ENCODE measurements at places on chromosomes 3 and 15. TPM values are rescaled to one million over a fixed set of nuclear protein-coding genes. Genes with fewer than 3 reads are reported as not detected.

SERINC4 gene
- total RNA-seq, result not detected

MOBP gene
- not detected for total RNA-seq

ARPIN gene
- total RNA-seq, result 10.1 TPM

SHF gene
- 23.4 TPM for total RNA-seq

MESD gene
- 25.9 TPM for total RNA-seq

STAC gene
- 2.3 TPM for total RNA-seq

SEMA6D gene
- 0.30 TPM for total RNA-seq

CXCR6 gene
- total RNA-seq, result 0.42 TPM

HTR3E gene
- total RNA-seq, result not detected

THAP10 gene
- 5.6 TPM for total RNA-seq

CHRM5 gene
- total RNA-seq, result not detected

CLRN1 gene
- 1.0 TPM for total RNA-seq

CKMT1A gene
- total RNA-seq, result 1.6 TPM

OCA2 gene
- not detected for total RNA-seq

GRCh38 chr15:34436956-34437442 is 609 bp downstream of the GOLGA8A start:
- peak; percentile 55 for DNase-seq

- DNase-seq, result no peak
Observed at GRCh38 chr3:129317014-129317771, 38.5 kb downstream of the HMCES start.

DNA sequence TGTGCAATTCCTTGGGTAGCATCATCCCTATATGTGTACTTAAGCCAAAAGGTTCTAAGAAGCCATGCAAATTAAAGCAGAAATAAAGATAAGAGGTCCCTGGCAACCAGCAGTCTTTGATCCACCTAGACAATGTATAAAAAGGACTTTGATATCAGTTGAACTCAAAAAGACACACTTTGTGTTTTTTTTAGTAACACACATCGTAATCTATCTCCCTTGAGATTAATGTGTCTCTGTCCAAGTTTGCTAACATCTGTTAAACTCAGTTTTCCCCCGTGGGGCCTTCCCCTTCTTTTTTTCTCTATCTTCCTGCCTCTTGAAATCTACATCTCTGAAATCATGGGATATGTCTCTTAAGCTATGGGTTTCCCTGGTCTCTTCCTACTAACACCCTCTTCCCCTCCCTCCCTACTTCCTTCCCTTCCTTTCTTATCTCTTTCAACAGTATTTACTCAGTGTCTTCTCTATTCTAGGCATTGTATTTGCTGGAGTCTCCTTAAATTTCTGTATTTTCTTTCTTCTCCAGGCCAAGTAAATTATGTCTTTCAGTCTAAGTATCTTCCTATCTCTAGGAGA is 27.7 kb downstream of the ALDH1A2 start:
- no peak for DNase-seq

- DNase-seq, result no peak
Observed at GRCh38 chr3:127736801-127737539, 64.2 kb downstream of the ABTB1 start.

GRCh38 chr3:23496165-23496564 is 293.0 kb downstream of the UBE2E2 start:
- DNase-seq, result no peak

DNA sequence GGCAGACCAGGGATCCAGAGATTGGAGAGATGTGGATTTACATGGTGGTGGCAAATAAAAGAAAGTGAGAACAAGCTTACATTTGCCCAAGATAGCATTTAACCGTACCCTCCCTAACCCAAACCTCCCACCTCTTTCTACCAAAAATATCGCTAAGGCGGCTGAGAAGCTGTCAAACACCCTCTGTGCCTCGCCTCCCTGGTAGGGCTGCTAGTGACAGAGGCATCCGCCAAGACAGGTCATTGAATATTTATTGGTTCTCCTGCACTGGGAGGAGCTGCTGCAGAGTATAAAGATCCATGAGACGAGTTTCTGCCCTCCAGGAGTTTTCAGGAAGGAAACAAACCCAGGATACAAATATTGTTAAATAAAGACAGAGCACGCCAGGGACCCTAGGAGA is 107.3 kb upstream of the TMC3 start:
- DNase-seq, result no peak

DNA sequence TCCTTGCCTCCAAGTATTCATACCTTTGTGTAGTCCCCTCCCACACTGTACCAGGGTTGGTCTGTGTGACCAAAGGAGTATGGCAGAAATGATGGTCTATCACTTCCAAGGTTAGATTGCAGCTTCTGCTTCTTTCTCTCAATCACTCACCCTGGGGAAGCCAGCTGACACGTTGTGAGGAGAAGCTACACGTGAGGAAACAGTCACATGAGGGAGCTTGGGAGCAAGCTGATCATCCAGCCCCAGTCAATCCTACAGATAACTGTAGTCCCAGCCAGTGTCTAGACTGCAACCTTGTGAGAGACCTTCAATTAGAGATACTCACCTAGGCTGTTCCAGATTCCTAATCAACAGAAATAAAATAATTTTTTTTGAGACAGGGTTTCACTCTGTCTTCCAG is 6.2 kb upstream of the ZNF774 start:
- peak; percentile 60 for DNase-seq

DNA sequence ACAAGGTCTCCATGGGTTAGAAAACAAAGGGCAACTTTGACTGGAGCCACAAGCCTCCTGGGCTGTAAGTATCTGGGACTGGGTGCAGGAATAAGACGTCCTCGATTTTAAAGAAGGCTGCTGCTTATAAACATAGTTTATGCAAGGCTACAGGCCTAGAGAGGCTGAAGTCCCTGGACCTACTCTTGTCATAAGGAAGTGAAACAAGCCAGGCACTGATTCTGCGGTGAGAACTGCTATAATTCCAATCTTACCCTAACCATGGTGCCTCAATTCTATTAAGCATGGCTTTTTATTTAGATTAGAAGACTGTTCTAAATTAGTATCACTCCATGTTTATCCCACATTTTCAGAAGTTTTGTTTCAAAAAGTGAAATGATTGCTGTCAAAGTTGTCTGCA is 777.6 kb downstream of the PLOD2 start:
- DNase-seq, result no peak

GRCh38 chr15:68231102-68231818 is 1.7 kb upstream of the CLN6 start:
- no peak for DNase-seq

GRCh38 chr15:32952901-32953532 is 235.2 kb downstream of the GREM1 start:
- DNase-seq, result no peak

GRCh38 chr3:45571969-45572368 is 22.6 kb upstream of the LIMD1 start:
- no peak for DNase-seq

GRCh38 chr3:43953814-43954692 is 263.3 kb downstream of the ABHD5 start:
- peak; percentile 62 for DNase-seq

- no peak for DNase-seq
Observed at GRCh38 chr3:52487050-52487787, 7.9 kb upstream of the STAB1 start.

DNA sequence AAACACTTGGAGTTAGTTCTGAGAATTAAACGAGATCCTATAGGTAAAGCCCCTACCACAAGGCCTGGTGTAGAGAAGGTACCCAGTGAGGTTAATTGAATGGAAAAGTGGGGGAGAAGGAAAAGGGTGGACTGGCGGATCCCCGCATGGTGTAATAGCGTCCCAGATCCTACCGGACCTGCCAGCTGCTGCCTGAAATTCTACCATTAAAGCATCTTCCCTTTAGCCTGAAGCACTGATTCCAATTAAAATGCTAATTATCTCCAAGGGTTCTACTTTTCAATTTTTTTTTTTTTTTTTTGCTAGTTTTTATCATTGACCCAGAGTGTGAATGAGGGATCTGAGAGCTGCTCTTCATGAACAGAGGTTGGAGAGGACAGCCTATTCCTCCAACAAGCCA is 237.9 kb downstream of the TLE3 start:
- DNase-seq, result no peak

DNA sequence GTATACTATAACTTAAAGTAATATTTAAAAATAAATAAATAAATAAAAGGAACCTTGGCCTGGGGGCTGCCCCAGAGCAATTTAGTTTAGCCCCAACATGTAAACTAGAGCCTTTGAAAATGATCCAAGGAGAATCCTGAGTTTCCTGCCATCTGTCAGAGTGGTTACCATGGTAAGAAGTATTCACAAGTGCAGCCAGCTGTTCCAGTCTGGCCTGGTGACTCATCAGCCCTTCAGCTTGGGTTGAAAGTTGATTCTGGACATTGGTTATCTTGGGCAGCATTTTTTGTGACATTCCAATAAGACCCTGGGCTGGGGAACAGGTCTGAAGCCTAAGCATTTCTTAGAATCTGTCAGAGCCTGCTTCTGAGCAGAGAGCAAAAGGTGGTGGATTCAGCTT is 72.7 kb upstream of the LRTM1 start:
- DNase-seq, result peak; percentile 53

DNA sequence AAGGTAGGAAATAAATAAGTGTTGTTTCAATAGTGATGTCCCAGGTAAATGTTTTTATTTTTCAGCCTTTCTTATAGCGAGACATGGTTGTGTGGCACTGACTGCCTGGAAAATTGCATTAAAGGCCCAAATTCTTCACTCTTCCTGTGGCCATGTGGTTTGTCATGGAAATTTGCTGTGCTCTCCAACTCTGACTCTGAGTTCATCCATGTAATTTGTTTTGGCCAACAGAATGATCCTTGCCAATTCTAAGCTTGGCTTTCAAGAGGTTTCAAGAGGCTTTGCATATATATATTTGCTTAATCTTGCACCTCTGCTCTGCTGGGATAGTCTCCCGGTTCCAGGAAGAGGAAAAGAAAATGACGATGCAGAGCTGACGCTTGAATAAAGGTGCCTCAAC is 107.5 kb upstream of the ARHGEF26 start:
- no peak for DNase-seq

DNA sequence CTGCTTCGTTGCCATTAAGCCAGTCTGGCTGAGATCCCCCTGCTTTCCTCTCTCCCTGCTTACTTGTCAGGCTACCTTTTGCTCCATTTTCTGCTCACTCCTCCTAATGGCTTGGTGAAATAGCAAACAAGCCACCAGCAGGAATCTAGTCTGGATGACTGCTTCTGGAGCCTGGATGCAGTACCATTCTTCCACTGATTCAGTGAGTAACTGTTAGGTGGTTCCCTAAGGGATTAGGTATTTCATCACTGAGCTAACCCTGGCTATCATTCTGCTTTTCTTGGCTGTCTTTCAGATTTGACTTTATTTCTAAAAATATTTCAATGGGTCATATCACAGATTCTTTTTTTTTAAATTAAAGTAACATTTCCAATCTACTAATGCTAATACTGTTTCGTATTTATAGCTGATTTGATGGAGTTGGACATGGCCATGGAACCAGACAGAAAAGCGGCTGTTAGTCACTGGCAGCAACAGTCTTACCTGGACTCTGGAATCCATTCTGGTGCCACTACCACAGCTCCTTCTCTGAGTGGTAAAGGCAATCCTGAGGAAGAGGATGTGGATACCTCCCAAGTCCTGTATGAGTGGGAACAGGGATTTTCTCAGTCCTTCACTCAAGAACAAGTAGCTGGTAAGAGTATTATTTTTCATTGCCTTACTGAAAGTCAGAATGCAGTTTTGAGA is 25.0 kb downstream of the CTNNB1 start:
- DNase-seq, result no peak

- DNase-seq, result no peak
Observed at GRCh38 chr15:59436774-59437141, 1.2 kb upstream of the FAM81A start.

DNA sequence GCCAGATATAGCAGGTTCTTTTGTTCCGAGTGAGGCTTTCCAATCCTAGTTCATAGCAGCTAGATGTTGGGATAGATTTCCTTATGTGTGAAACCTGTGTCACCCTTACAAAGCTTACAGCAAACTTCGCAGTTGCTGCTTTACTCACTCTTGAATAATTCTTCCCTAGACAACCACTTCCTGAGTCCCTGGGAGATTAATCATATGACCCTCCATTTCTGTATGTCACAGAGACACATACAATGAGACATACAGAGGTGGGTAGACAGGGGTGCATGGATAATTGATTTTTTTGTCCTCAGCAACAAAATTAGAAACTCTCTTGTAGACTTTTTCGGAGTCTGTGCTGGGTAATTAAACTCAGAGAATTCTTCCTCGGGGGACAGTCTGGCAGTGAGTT is 163.2 kb downstream of the NSUN3 start:
- no peak for DNase-seq

GRCh38 chr3:186823386-186823785 is 17.1 kb upstream of the RFC4 start:
- no peak for DNase-seq

DNA sequence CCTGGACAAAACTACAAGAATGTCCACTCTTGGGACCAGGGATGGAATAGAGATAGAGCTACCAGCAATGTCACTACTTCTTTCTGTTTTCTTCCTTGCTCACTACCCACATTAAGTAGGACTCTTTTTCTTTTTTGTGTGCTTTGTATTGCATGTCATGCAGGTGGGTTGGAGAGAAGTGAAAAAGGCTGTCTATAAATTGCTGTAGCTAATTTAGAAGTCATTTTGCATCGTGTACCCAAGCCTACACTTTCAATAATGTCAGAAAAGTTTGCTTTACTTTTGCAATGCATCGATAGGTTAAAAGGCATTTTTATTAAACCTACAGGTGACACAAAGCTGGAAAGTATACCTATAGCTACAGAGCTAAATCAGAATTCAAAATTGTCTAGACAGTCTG is 58.9 kb downstream of the GTF2E1 start:
- DNase-seq, result no peak

GRCh38 chr3:32531010-32531647 is 28.5 kb upstream of the CMTM6 start:
- DNase-seq, result no peak

GRCh38 chr15:93250950-93251349 is 161.9 kb upstream of the RGMA start:
- DNase-seq, result no peak

DNA sequence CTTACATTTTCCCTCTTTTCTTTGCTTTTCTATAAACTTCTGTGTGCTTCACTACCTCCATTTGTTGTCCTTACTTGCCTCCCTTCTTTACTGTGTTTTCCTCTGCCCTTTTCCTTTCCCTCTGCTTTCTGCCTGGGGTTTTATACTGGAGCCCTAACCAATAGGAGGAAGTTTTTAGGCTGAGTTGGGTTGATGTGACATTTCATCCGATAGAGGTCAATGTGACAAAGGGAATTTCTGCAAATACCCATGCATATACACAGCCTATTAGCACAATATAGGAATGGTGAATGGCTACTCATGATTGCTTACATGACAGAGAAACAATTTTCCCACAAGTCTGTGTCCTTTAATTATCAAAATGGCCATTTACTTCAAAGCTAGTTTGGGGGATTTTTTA is 153.0 kb upstream of the ARPP21 start:
- no peak for DNase-seq

DNA sequence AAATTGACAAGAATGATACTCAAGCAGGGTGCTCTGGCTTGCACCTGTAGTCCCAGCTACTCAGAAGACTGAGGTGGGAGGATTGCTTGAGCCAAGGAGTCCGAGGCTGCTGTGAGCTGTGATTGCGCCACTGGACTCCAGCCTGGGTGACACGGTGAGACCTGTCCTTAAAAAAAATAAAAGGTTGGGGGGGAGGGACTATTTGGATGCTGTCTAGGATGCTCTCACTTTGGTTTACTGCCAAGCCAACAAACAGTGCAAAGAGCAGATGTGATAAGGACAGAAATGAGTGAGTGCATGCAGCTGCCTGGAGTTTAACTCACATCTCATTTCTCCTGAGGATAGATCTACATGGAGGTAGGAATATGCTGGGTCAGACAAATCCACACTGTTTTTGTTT is 130.0 kb downstream of the FRMD4B start:
- no peak for DNase-seq

Measured in adrenal gland (tissue), 19 donors.